ENCODE measurements at places on chromosomes 1 and 21.

GRCh38 chr1:206799311-206799710 lies 27.0 kb upstream of the IL10 start:
- DNase-seq: no peak

DNA sequence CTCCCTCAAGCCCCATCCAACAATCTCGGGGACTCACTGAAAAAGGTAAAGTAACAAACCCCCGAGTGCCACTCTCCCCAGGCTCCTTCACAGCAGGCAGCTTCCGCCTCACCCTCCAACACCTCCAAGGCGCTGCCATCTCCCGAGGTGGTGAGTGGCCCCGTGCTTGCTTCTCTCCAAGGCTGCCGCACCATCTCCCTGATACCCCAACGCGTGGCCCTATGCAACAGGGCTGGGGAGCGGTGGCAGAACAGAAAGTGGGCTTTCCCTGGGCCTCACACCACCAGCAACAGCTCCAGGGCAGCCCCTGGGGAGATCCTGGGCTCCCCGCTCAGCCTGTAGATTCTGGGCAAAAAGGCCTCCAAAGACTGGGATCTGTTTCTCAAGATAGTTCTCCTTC lies 105.1 kb downstream of the RAVER2 start:
- DNase-seq: no peak

DNA sequence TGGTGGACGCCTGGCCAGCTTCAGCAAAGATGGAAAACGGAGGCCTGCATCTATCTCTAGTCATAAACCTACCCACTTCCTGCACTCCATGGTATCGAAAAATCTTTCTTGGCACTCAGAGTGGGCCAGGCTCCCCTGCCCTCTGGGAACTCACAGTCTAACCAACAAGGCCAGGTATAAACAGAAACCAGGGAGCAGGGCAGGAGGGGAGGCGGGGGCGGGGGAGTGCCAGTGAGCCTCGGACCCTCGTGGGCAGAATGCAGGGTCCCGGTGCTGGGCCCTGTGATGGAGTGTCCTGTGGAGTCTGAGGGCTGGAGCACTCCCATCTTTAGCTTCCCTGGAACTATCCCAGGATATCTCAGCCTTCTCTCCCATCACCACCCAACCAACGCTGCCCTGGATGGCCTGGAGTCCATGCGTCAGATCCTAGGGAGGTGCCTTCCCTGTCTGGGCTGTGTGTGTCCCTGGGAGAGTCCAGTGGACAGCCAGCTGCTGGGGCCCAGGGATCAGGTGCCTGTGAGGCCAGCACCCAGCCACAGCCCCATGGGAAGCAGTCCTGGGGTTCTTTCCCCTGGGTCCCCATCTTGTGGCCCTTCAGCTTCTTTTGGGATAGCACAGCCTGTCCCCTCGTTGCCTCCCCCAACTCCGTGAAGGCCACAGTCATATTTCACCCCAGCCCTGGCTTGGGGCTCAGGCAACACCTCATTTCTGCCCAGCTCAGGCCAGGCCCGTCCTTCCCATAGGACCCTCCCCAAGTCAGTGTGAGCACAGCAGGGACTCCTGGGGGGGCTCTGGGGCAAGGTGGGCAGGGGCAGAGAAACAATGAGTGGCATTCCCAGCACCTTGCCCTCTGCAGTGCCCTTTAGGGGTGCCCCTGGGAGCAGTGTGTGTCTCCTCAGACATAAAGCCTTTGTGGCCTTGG lies 1.1 kb upstream of the EPS8L3 start:
- no peak for DNase-seq

- DNase-seq: peak; percentile 54
Observed at GRCh38 chr1:7117399-7118281, 332.4 kb downstream of the CAMTA1 start.

DNA sequence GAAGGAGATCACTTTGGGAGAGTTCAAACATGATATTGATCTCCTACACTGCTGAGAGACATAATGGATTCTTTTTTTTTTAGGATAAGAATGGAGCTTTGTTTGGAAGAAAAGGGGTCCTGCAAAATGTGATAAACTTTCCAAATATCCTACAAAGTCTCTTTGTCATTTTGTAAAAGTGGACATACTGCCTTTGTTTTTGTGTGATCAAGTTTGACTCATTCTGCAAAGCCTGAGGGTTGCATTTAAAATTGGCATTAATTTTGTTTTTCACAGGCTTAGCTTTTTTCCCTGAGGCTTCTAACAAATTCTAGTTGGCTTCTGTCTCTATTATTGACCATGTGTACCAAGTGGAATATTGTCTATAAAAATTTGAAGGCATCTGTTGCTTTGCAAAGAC lies 113.2 kb downstream of the AK5 start:
- DNase-seq: no peak

- peak; percentile 26 for DNase-seq
Observed at GRCh38 chr1:162912061-162912667, 51.2 kb upstream of the CCDC190 start.

- DNase-seq: no peak
Observed at GRCh38 chr1:39872698-39873097, 10.6 kb downstream of the TRIT1 start.

DNA sequence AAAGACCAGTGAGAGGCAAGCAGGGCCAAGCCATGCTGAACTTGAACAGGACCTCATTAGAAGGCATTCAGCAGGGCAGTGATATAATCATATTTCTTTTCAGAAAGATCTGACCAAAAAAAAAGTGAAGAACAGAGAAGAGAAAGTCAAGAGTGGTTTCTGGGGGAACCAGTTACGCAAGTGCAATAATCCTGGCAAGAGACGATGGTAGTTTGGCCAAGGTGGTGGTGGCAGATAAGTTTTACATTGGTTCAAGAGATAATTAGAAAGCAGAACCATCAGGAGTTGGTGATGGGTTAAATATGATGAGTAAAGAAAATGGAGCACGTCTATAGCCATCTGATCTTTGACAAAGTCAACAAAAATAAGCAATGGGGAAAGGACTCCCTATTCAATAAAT lies 54.3 kb downstream of the ZSWIM5 start:
- DNase-seq: no peak

DNA sequence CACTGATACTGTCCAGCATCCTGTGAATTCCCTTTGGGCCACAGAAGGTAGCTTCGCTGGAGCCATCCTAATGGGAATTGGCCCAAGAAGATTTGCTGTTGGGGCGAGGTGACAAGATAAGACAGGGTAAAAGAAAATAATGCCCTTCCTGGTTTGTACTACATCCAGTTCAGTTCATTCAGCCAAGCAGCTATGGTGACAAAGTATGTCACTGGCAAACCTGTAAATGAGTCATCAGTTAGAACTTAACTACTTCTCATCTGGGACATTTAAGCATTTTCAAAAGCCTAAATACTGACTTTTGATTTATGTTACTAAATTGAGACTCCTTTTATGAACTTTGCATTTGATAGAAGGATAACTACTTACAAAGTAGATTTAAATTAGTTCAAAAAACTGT lies 54.2 kb downstream of the WDR64 start:
- DNase-seq: peak; percentile 29

DNA sequence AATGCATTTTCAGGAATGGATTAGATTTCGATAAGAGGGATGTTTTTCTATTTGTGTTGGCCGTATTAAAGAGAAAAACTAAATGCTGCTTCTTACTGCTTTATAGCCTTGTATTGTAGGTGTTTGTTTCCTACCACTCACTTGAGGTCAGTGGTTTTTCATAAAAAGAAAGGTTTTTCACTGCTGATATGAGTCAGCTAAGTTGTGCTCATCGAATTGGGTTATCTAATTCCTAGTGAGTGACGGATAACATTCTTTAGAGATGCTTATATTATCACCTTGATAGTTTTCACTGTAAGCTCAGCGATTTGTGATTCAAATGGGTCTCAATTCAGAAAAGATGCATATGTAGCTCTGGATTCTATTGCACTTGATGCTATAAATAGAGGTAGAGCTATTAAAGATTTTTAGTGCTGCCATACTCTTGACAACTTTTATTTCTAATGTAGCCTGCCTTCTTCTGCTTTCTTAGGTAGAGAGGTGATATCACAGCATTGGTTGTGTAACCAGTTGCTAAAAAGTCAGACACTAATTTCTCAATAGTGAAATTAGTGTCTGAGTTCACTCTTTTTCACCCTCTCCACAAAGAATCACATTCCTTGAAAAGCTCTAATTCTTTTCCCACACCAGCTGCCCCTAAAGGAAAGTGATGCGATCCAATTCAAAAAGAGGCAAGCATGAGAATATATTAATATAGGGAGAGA lies 180.0 kb downstream of the RASAL2 start:
- no peak for DNase-seq

- no peak for DNase-seq
Observed at GRCh38 chr1:41466146-41466545, 18.3 kb downstream of the EDN2 start.

- DNase-seq: no peak
Observed at GRCh38 chr1:212098771-212099170, 63.2 kb downstream of the DTL start.

- peak; percentile 7 for DNase-seq
Observed at GRCh38 chr21:25412100-25412499, 195.2 kb downstream of the MRPL39 start.

- DNase-seq: no peak
Observed at GRCh38 chr1:16231331-16232315, 5.4 kb downstream of the CPLANE2 start.

DNA sequence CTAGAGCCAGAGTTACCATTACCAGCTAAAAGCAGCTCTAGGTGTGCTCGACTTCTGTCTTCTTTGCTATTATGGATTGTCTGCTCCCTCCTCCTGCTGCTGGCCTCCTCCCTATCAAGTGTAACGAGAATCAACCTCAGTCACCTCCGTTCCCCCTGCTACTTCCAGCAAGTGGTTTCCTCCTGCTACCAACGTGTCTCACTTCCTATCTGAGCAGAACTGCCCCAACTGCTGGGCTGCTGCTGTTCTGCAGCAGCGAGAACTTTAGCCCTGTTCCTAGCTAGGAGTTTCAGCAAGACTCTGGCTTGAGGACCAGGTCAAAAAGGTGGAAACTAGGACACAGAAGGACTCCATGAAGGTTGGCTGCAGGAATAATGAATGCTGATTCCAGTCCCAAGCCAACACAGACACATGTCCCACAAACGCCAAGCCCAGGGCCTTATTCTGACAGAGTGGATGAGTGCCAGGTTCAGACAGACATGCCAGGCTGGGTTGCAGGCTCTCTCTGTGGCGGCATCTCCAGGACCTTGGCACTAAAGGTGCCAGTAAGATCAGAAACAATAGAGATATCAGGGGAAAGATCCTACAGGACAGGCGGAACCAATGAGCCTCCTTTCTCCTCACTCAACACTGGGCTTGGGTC lies 46.9 kb downstream of the CD34 start:
- no peak for DNase-seq

DNA sequence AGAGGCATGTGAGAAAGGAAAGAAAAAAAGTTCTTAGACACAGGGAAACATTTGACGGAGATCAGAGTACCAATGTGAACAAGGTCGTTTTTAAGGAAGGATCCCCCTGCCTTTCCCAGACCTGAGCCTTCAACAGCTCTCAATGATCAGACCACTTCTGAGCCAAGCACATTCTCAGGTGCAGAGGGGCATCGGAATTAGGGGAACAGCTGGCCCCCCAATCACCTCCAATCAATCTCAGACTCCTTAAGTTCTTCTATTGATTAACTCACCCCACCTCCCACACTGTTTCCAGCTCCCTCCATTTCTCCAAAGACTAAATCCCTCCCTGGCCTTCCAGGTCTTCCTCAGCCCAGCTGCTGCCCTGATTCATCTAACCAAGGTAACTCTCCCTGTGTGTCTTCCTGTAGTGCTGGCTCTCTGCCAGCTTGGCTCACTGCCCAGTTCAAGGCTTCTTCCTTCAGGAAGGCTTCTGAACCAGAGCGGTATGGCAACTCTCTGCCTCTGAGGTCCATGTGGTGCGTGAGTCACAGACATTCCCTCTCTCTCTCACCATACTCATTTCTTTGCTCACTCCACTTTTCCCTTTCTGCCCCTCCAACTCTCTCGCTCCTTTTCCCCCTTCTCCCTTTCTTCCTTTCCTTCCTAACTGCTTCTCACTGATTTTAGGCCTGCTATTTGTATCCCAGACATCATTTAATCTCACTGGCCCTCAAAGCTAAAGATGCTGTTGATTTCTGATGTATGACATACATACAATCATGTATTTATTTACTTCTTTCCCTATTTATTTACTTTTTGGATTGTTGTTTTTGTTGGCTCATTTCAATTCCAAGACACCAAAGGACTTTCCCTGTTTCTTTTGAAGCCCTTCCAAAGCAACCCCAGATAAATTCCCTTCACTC lies 18.1 kb downstream of the CFAP45 start:
- DNase-seq: peak; percentile 62

GRCh38 chr1:171218661-171219060 lies 29.6 kb upstream of the FMO1 start:
- no peak for DNase-seq

DNA sequence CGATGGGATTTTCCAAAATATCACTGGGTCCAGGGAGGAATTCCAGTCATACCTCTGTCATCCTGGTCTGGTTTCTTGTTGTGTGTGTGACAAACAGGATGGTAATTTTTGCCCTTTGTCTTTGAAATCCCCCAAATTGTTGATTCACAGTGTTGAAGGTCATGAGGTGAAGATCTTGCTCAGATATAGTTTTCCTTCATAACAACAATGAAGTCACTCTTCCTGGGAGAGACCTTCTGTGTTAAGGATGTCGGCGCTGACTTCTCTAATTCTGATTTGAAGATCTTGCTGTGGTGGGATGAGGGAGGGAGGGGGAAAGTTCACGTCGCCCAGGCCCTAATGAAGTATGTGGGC lies 32.2 kb upstream of the MPZL1 start:
- no peak for DNase-seq

DNA sequence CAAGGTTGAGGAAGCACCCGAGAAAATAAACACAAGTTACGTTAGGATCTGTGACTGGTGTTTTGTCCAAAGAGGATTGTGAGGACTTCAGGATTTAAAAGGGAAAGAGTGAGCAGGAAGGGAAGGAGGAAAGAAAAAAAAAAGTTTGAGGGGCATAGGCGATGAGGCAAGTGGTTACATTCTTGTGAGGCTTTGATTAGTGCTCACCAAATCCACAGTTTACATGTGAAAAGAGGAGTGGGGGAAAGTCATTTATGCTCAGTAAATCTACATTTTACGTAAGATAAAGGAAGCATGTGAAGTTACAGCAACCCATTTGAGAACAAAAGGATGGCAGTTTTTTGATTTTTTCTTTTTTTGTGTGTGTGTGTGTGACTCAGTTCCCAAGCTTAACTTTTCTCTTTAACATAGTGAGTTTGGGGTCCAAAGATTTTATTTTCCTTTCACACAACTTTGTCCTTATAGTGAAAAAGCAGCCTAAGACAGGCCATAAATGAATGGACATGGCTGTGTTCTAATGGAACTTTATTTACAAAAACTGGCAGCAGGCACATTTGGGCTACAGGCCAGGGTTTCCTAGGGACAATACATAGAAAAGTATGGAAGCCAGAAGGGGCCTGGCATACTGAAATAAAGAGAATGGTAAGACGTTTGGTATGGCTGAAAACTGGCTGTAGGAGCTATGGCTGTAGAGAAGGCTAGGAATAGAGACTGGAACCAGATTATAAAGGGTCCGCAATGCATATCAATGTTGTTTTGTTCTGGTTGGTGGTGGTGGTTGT lies 121.7 kb downstream of the FGGY start:
- DNase-seq: no peak

GRCh38 chr1:182101415-182102042 lies 40.0 kb upstream of the ZNF648 start:
- no peak for DNase-seq

All from RKO (cell line).